Uterine smooth muscle cell (primary cell): ENCODE measurements at places on chromosomes 12 and 14. TPM values are rescaled to one million over a fixed set of nuclear protein-coding genes. Genes with fewer than 3 reads are reported as not detected.

TM9SF1 gene
- total RNA-seq: 74.9 and 79.5 TPM in 2 replicates

GSC gene
- 0.22 TPM in 1 of 2 replicates, not detected in the other for total RNA-seq

SYNE3 gene
- 12.9 and 18.0 TPM in 2 replicates for total RNA-seq

FAM90A1 gene
- 0.11 and 0.12 TPM in 2 replicates for total RNA-seq

INHBE gene
- 2.1 and 17.0 TPM in 2 replicates for total RNA-seq

CCDC88C gene
- 0.44 and 0.87 TPM in 2 replicates for total RNA-seq

LMO3 gene
- 11.2 and 16.4 TPM in 2 replicates for total RNA-seq

ETV6 gene
- total RNA-seq: 1.5 and 3.0 TPM in 2 replicates

PPP4R4 gene
- total RNA-seq: 3.2 and 4.9 TPM in 2 replicates

WNT1 gene
- not detected in 2 replicates for total RNA-seq

ANO2 gene
- total RNA-seq: under 0.01 TPM in 1 of 2 replicates, not detected in the other

PRH2 gene
- 0.22 and 0.50 TPM in 2 replicates for total RNA-seq

LUM gene
- total RNA-seq: 186 and 540 TPM in 2 replicates

TSPAN8 gene
- 0.25 TPM in 1 of 2 replicates, not detected in the other for total RNA-seq

PPP1R1A gene
- not detected in 2 replicates for total RNA-seq

PAWR gene
- 18.3 and 34.1 TPM in 2 replicates for total RNA-seq

ZC3H10 gene
- total RNA-seq: 4.7 and 6.3 TPM in 2 replicates

CYP27B1 gene
- total RNA-seq: under 0.01 and 0.55 TPM in 2 replicates

TESPA1 gene
- not detected in 2 replicates for total RNA-seq

TPPP2 gene
- total RNA-seq: not detected in 2 replicates

CFAP54 gene
- total RNA-seq: 2.4 and 5.4 TPM in 2 replicates

NANOG gene
- total RNA-seq: not detected in 2 replicates

KLRC2 gene
- not detected in 2 replicates for total RNA-seq

ART4 gene
- not detected in 2 replicates for total RNA-seq

SPX gene
- total RNA-seq: 0.25 and 0.77 TPM in 2 replicates

CCDC92 gene
- total RNA-seq: 10.7 and 12.9 TPM in 2 replicates

TSPAN9 gene
- total RNA-seq: 24.6 and 37.2 TPM in 2 replicates

MYO1A gene
- total RNA-seq: 0.12 TPM in 1 of 2 replicates, not detected in the other

GLIPR1L1 gene
- not detected in 2 replicates for total RNA-seq

CELA1 gene
- not detected in 2 replicates for total RNA-seq

FAR2 gene
- 9.9 and 24.8 TPM in 2 replicates for total RNA-seq

TGM1 gene
- total RNA-seq: 0.25 and 0.55 TPM in 2 replicates

SLC7A7 gene
- total RNA-seq: 1.3 and 2.9 TPM in 2 replicates

ERP27 gene
- not detected in 2 replicates for total RNA-seq

NAV3 gene
- total RNA-seq: 85.5 and 126 TPM in 2 replicates

C3AR1 gene
- 0.11 and 0.12 TPM in 2 replicates for total RNA-seq

KRT3 gene
- not detected in 2 replicates for total RNA-seq

MIP gene
- not detected in 2 replicates for total RNA-seq

SERPINA6 gene
- not detected in 2 replicates for total RNA-seq

RASSF9 gene
- 2.9 and 6.1 TPM in 2 replicates for total RNA-seq

SCN8A gene
- 39.5 and 45.0 TPM in 2 replicates for total RNA-seq

MAP1LC3B2 gene
- 0.22 and 1.00 TPM in 2 replicates for total RNA-seq

CCDC198 gene
- total RNA-seq: not detected in 2 replicates

EML1 gene
- 60.3 and 73.4 TPM in 2 replicates for total RNA-seq

GPR84 gene
- total RNA-seq: not detected in 2 replicates

AICDA gene
- not detected in 2 replicates for total RNA-seq

ANG gene
- total RNA-seq: 5.3 and 5.4 TPM in 2 replicates

DIO3 gene
- 0.37 TPM in 1 of 2 replicates, not detected in the other for total RNA-seq

TAS2R9 gene
- 0.12 TPM in 1 of 2 replicates, not detected in the other for total RNA-seq

CD163 gene
- not detected in 2 replicates for total RNA-seq

RNFT2 gene
- 5.4 and 5.9 TPM in 2 replicates for total RNA-seq

KSR2 gene
- under 0.01 TPM in 1 of 2 replicates, not detected in the other for total RNA-seq

GRIN2B gene
- total RNA-seq: under 0.01 and 0.22 TPM in 2 replicates

KCNH5 gene
- 0.12 and 0.33 TPM in 2 replicates for total RNA-seq

SERPINA10 gene
- total RNA-seq: under 0.01 TPM in 1 of 2 replicates, not detected in the other

KRT85 gene
- total RNA-seq: not detected in 2 replicates

ANKRD33 gene
- total RNA-seq: 0.11 and 0.12 TPM in 2 replicates

CATSPERB gene
- 0.11 and 0.12 TPM in 2 replicates for total RNA-seq

SLC7A8 gene
- total RNA-seq: 21.5 and 26.0 TPM in 2 replicates
